Keratinocyte (primary cell): ENCODE measurements at places on chromosomes 4 and X.

- no peak for DNase-seq
These were observed 4.5 kb upstream of the PPP2R2C start for GRCh38 chr4:6476893-6477292.

DNA sequence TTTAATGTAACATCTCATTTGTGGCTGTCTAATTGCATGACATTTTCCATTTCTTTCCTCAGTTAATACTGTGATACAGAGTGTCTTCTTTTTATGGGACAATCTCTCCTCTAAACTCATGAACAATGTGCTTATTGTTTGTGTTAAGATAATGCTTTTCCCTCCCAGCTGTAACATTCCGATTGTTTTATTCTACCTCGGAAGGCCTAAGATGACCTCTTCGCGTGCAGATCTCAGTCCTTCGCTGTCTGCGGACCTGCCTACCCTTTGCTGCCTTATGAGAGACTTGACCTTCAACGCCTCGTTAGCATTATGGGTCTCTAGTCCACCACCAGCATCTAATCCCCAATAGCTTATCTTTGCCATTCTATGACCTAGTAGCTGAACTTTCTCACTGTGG lies 29.8 kb upstream of the ZFP42 start:
- DNase-seq = no peak

DNA sequence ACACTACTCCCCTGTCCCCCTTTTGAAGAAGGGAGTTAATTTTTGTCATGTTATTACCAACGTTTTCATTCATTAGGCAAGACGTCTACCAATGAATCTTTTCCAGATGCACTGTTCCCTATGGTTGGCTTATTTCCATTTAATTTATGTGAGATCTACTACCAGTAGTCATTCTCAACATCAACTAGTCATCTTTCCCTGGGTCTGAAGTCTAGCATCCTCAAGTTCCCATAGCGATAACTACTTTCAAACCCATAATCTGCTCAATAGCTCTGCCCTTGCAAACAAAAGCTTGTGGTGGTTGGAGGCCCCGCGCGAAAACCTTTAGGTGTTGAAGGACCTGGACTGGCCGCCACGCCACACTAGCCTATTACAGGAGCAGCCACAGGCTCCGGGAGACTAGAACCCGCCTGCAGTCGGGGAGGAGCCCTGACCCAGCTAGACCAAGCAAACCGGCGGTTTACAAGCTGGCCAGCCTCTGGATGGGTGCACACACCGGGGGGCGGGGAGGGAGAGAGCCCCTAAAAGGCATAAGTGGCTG lies 746 bp downstream of the PPAT start:
- DNase-seq = no peak

DNA sequence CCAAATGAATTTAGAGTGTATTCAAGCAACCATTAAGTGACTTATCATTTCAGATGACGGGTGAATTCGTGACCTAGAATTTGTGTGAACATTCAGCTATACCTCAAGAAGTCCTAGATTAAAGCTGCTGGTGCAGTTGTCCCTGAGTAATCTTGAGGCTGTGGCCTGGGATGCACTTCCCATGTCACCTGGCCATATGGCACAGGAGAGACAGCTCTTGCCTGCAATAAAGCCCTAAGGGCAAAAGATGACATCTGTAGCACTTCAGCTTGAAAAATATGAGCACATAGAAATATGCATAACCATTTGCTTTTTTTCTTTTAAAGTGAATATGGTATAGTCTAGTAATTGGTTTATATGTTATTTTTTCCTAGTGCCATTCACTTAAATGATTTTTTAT lies 125.8 kb downstream of the FHDC1 start:
- DNase-seq = no peak

GRCh38 chr4:30122711-30123110 lies 597.5 kb upstream of the PCDH7 start:
- DNase-seq = no peak

GRCh38 chrX:95764972-95765451 lies 919.6 kb upstream of the DIAPH2 start:
- no peak for DNase-seq

DNA sequence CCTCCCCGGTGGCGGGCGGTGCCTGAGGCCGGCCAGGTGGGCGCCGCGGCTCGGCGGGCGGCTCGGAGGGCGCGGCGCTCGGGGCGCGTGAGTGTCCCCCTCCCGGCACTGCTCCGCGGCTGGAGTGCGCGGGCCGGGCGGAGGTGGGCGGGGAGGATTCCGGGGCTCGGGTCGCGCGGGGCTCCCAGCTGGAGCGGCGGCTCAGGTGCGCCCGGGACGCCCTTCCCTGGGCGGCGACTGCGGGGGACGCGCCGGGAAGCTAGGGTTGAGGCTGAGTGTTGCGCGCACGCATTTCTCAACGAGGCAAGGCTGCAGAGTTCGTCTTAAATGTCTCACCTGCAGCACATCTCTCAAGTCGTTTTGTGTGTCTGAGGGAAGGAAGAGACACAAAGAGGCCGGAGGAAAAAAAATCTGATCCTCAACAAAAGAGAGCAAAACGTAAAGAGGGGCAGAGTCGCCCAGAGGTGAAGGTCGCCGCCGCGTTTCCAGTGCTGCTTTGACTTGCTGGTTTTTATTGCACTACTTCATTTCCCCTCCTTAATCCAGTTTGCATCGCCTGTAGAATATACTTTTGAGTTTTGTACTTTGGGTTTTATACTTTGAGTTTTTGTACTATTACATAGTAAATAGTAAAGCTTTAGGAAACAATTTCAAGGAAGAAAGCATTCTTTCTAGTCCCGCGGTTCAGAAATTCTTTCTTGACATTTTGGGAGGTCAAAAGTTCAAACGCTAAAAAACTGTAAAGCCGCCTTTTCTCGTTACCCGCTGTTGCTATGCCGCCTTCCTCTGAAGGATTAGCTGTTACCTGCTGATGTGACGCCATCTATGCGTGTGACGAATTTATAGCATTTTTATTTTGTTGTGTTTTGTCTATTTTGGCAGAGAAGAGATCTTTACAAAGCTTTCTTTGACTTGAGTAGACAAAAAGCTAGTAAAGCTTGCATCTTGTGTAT lies 106.5 kb upstream of the STOX2 start:
- DNase-seq = no peak

DNA sequence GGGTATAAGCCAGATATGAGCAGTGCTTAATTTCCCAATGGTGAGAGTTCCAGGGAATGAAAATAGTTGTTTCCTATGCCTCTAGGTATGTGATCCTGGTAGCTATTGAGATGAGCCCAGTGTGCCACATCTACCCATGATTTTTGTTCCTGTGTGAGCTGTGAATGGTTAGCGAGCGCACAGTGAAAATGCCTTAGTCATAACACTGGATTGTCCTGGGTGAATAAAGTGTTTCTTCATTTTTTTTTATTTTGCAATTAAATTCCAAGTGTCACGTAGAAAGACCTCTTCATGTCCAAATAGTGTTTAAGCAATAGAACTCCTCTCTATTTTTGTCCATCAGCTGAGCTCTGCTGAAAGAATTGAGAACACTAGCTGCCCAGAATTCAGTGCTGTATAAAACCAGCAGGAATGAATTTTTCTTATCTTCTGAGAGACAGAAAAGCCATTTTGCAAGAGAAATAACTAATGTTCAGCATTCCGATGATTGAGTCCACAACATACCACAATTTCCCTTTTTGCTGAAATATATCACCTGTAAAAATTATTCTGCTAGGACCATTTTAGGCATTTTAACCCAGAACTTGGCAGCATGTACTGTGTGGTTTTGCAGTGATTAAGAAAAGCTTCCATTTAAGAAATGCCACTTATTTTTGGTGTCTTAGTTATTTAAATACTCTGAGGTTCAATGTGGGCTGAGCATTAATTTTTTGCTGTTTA lies 5.6 kb downstream of the MAOA start:
- DNase-seq = no peak

GRCh38 chrX:24332878-24333277 lies 19.0 kb upstream of the SUPT20HL2 start:
- no peak for DNase-seq
